ENCODE measurements at places on chromosomes 2 and 18.

DNA sequence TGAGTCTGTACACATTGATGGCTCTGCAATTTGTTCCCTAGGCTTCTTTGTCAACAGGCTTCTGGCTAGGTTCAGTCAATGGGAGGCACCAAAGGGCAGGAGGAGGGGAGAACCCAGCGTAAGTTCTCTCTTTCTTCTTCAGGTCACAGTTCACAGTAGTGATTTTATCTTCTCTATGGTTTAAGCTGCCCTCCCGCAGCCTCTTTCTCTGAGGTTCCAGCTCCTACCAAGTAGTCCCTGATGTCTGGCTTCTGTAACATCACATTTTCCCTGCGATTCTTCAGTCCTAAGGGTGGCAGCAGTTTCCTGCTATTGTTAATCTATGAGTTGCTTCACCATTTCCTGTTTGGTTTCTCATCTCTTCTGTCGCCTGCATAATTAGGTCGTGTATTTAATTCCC, 107.4 kb downstream of the CPO start:
- DNase-seq, result no peak

DNA sequence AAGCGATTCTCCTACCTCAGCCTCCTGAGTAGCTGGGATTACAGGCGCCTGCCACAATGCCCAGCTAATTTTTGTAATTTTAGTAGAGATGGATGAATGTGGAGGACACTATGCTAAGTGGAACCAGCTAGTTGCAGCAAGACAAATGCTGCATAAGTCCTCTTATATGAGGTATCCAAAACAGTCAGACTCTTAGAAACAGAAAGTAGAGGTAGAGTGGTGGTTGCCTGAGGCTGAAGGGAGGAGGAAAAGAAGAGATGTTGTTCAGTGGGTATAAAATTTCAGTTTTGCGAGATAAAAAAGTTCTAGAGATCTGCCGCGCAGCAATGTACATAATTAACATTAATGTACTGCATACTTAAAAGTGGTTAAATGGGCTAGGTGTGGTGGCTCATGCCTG, 145.3 kb upstream of the SPRED2 start:
- no peak for DNase-seq

DNA sequence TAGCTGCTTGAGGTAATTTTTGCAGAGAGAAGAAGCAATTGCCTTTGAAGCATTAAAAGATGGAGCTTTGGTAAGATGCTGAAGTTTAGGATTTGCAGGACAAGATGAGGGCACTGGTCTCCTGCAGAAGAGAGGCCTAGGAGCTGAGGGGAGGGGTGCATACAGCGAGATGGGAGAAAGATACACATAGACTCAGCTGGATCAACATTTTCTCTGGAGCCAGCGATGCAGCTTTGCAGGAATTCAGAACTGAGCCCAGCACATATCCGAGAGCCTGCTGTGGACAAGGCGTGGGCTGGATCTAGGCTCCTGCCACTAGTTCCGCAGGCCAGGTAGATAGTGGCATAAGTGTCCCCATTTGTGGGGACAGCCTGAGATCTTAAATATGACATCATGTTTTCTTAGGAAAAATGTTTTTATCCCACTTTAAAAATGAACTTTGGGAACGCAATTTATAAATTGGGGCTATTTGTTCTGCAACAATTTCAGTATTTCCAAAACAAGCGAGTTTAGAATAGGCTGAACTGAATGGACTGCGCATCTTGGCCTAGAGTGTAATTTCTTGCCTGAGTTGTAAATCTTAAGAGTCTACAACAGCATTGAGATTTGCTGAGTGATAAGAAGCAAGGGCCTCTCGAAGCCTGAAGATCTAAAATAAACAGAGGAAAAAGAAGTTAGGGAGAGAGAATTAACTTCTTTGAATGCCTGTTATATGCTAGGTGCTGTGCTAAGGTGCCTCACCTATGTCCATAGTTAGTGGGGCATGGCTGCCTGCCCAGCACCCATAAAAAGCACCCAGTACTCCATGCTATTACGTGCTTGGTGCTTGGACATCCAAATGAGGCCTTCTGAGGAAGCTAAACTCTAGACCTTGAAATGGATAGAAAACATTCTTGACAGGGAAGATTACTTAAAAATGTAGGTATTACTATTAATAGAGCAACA, 17.3 kb downstream of the GRHL1 start:
- no peak for DNase-seq

- no peak for DNase-seq
Measured at GRCh38 chr2:56229397-56230060, 45.7 kb downstream of the CCDC85A start.

DNA sequence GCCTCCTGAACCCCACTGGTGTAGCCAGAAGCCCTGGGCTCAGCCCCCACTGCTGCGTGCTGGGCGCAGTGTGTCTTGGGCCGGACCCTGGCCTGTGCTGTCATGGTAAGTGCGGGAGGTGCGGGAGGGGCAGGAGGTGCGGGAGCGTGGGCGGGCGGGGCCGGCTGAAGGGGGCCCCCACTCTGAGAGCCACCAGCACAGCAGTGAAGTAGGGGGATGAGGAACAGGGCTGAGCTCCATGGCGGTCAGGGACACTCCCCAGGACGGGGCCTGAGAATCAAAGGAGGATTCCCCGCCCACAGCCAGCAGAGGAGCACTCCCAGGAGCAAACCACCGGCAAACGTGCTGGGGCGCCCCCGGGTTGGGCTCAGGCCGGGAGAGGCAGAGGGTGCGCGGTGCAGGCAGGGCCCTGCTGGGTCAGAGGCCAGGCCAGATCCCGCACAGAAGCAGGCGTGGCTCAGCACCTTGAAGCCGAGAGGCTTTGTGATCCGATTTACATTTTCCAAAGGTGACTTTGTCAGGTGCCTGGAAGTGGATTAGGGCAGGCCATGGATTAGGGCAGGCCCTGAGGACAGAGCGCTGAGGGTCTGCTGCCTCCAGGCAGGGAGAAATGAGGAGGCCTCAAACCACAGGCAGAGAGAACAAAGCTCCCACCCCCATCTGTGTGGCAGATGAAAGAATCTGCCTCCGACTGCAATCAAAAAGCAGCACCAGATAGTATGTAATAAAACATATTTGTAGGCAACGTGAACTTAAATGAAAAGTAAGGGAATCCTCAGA, 152.0 kb upstream of the RAB6C start:
- DNase-seq, result no peak

DNA sequence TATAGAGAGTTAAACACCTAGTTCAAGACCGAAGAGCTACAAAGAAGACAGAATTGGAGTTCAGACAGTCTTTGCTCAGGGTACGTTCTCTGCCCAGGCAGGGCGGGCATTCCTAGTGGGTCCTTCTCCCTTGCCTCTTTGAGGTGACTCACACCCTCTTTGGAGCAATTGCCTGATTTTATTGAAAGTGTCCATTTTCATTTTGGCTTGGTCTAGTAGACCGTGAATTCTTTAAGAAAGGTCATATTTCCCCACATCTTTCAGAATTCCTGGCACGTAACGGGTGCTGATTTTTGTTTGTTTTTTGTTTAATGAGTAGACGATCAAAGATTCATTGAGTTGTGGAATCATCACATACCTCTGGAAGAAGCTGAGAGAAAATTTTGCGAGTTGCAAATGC, 871.5 kb downstream of the RNF144A start:
- no peak for DNase-seq

- no peak for DNase-seq
Measured at GRCh38 chr2:175965773-175966172, 36.3 kb downstream of the LNPK start.

GRCh38 chr2:201952187-201952586, 81.5 kb upstream of the FZD7 start:
- DNase-seq, result no peak

DNA sequence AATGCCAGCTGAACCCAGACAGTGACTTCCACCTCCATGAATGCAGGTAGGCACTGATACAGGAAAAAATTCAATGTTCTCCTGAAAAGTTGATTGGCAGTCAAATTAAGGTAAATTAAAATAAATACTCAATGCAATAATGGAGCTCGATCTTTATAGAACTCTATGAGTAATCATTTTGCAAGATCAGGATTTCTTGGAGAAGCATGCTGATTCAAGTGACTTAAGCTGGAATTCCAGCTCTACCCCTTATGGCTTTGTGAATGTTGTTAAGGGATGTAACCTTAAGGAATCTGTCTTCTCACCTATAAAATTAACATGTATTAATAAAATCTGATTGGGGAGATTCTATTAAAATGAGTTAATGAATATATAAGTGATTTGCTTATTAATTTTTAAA, 145.1 kb downstream of the QPCT start:
- no peak for DNase-seq

All from SIG-M5 (cell line).